ENCODE measurements at places on chromosomes 6 and 20.
A peak's percentile ranks its signal among the peaks of the same experiment; 100 is the strongest.

GRCh38 chr6:129713806-129714333, 3.9 kb upstream of the ARHGAP18 start:
- DNase-seq: no peak

DNA sequence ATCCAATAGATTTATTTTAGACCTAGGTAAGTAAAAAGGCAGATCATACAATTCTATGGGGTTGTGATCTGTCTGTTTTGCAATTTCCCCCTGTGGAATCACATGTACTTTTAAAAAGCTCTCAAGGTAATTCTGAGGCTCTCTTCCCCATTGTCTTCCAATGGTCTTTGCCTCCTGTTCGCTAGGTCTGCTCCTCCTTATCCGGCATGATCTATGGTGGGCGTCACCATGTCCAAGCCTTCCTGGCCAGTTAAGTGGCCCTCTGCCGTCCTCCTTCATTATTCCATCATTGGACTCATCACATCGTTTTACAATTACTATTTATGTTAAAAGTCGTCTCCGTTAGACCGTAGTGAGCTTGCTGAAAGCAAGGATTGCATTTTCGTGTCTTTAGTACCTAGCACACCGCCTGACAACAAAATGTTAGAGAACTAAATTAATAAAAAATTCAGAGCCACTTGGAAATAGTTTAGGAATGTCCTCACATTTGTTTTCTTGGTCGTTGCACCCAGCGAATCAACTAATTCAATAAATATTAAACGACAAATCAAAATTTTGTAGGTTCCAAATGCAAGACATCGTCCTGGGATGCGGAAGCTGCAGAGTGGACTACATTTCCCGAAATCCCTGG, 2.2 kb upstream of the STXBP5 start:
- no peak for DNase-seq

DNA sequence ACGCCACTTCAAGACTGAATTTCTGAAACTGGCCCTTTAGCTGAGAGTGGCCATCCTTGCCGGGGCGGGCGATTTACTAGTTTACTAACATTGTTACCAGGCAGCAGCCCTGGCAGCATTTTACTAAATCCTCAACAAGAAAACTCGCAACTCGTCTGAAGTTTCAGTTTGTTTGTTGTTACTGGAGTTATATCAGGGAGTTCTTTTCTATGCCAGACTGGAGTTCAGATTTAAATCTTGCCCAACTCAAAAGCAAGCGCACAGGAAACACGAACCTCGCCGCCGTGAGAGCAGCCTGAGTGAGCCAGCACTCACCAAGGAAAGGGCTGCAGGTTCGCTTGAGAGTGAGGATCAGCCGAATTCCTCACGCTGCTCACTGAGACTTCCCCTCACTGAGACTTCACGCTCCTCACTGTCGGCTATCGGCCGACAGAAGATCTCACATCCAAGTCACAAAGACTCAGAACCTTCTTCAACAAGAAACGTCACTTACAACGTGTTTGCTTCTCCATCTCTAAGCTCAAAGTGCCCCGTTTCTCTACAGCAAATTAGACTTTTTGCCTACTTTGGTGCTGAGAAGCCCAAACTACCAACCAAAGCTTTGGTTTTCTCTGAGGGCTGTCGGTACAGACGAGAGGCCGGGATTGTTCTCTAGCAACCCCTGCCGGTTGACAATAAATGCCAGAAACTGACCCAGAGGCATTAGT, 78.9 kb downstream of the OLIG3 start:
- peak; percentile 56 for DNase-seq

DNA sequence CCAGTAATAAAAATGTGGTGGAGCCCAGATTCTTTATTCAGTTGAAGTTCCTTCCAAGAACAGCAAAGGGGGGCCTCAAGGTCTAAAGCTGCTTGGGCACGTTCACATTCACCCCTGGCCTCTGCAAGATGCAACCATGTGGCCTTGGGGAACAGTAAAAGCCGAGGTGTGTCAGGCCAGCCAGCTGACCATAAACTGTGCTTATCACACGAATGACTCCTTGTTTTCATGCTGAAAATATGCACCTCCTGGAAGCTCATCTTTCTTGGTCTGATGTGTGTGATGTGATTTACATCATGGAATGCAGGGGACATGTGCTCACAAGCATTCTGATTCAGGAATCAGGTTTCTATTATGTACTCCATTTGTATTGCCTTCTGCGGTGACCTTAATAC, 211.6 kb upstream of the MARCKS start:
- no peak for DNase-seq

GRCh38 chr6:142822842-142823241, 122.1 kb downstream of the HIVEP2 start:
- DNase-seq: no peak

- no peak for DNase-seq
Measured at GRCh38 chr6:70657706-70658105, 10.0 kb upstream of the SMAP1 start.

GRCh38 chr6:107489636-107490565, at the start of gene SOBP:
TSS of gene SOBP (plus strand) at chr6:107490117. CDS start at chr6:107490617, 500 bp downstream.
- DNase-seq: no peak

GRCh38 chr20:63544958-63545516, 2.5 kb downstream of the SRMS start:
- no peak for DNase-seq

GRCh38 chr6:1482381-1483166, 93.2 kb downstream of the FOXF2 start:
- DNase-seq: no peak

DNA sequence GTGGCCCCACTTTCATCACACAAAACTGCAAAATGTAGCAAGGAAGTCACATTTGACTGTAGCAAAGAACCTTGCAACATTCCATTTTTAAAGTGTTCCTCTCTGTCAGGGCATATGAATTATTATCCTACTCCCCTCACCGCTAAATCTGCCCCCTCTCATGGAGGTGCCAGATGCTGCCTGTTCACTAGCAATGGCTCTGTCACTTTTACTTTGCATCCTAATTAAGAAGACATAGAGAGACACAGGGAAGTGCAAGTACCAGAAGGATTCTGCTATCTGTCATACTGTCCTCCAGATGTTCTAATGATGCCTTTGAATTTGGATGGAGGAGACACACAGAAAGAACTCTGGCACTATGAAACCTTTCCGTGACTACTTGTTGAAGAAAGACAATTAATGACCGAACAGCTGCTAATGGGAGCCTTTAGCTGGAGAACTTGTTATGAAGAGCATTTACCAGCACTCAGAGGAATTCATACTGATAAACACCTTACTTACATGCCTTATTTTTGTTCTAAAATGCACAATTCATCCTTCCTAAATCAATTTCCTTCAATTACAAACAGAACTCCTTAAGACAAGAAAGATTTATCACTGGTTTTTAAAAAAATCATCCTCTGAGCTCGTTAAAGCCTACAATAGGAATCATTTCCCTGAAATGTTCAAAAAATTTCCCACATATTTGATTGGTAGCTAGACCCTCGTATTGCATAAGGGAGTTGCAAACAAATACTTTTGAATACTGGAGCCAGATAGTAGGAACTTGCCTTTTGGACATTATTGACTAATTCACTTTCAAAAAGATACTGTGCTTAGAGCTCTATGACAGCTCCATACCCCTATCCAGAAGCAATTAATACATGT, 292.6 kb downstream of the UBE3D start:
- no peak for DNase-seq

GRCh38 chr20:20425823-20426654, 58.1 kb downstream of the INSM1 start:
- no peak for DNase-seq

DNA sequence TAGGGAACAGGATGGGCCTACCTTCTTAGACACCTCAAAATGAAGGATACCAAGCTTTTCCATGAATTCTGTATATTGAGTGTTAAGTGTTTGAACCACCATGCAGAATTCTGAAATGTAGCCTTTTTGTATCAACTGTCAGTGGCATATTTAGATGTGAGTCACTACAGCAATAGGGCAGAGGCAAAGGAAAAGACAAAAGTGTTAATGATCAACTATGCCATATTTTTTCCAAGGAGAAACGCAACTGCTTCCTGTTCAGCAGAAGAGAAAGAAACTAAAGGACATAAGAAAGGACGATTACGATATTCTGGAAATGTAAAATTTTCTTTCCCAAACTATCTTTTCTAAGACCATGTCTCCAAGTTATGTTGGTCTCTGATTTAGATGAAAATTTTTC, 104.6 kb upstream of the RSPO3 start:
- no peak for DNase-seq

DNA sequence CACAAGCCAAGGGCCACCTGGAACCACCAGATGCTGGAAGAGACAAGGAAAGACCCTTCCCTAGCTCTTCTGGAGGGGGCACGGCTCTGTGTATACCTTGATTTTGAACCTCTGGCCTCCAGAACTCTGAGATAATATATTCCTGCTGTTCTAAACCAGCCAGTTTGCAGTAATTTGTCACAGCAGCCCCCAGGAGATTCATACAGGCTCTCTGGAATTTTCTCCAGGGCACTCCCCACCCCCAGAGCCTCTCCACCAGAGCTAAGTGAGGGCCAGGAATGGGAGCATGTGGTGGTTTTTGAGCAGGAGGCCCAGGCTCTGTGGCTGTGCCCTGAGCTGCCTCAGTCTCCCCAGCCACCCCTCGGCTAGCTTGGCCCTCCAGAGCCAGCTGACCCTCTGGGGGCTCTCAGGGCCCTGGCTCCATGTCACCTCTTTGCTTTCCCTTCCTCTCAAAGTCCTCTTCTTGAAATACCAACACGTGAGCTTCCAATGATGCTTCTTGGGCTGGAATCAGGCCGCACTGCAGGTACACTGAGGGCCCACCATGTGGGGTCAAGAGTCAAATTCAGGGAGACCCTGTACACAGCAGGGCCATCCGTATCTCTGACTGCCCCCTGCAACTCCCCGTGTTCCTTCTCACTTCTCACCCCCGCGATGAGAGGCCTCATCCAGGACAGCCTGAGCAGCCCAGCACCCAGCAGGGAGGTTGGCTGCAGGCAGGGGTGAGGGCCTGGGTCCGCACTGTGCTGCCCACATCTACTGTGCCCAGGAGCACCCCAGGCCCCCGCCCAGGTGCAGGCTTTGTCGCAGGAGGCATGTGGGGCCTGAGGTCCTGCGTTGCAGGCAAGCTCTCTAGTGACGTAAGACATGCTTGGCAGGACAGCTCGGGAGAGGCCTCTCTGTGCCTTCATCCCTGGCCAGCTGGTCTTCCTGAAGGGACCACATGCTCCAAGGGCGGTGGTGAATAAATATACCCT, 155.5 kb downstream of the ANKRD60 start:
- no peak for DNase-seq

All from activated CD4-positive, alpha-beta T cell treated with anti-CD3 and anti-CD28 coated beads, Interleukin-2, amount 50 U/mL, for 4 hours (primary cell).